ENCODE measurements at places on chromosomes 11 and 22. TPM values are rescaled to one million over a fixed set of nuclear protein-coding genes. Genes with fewer than 3 reads are reported as not detected.

- no peak for DNase-seq
Observed at GRCh38 chr11:114091516-114092397, 32.2 kb downstream of the ZBTB16 start.

- peak; percentile 79 for DNase-seq
Observed at GRCh38 chr22:45413368-45414211, at the start of the genes RIBC2 and SMC1B. Gene RIBC2 (plus strand): TSS chr22:45413693. CDS start chr22:45413887, 194 bp downstream. Gene SMC1B (minus strand): TSS chr22:45413599. CDS start chr22:45413567, 32 bp downstream.

- DNase-seq = no peak
Observed at GRCh38 chr11:44711113-44711786, 15.5 kb upstream of the TSPAN18 start.

DNA sequence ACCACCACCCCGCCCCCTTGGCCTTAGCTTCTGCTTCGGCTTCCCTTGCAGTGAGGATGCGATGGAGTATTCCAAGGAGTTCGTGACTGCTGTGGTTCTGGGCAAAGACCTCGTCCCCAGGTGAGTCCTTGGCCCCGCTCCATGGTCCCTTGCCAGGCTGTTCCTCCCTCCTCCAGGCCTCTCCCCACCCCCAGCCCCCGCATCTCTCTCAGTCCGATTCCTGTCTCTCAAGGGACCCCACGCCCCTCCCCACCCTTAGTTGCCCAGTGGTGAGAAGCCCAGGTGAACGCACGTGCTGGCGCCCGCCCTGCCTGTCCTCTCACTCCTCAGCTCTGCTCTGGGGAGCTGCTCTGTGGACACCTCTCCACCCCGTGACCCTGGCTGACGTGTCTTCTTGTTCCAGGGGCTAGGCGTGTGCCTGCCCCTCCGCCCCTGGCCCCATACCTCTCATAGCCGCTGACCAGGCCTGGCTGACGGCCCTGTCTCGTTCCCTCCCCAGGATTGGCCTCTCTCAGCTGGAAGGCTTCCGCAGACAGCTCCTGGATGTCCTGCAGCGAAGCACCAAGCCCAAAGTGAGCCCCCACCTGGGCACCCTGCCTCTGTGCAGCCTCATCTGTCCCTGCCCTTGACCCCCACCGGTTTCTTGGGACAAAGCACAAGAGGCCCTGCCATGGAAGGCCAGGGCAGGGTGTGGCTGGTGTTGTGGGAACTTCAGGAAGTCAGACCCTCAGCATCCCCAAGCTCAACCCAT lies 14.6 kb upstream of the MYRF start:
- DNase-seq = no peak

DNA sequence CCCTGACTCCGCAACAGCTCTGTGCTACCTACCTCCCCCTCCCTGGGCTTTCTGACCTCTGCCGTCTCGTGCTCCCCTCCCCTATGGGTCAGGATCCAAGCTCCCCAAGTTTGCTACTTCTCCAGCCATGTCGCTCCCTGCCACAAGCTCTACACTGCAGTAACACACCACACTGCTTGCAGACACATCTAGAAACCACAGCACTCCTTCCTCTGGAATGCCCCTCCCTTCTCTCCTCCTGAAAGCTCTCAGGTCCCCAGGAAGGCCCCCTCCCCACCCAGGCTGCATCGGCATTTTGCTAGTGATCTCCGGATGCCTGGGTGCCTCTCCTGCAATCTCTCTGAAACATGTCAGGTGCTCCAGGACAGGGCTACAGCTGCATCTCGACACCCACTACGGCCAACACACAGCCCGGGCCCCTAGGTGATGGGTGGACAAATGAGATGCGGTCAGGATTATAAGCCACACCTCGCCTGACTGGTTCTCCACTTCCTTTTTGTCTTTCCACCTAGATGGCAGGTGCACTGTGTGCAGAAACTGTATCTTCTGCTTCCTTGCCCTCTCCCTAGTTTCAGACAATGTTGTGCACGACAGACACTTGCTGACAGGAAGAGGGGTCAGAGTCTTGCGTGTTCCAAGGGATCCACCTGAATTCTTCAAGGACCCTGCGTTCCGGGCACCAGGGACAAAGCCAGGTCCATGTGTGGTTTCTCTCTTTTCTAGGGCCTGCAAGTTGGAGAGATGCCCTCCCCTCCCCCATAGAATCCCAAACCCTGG lies 22.9 kb downstream of the RPUSD4 start:
- DNase-seq = no peak

DNA sequence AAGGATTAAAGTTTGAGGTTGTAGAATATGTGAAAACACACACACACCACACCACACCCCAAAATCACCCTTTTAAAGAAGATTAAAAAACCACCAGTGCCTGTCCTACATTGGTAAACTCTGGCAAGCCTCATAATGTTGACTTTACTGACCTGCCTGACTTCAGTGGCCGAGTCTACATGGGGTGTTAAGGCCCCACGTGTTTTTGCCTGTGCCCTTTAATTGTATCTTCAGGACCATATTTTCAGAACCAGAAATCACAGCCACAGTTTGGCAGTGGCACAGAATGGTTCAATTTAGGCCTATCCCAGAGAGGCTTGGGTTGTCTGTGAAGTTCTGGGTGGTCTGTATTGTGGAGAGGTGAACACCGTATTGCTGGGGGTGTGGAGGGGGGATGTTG lies 33.4 kb downstream of the ZBTB16 start:
- no peak for DNase-seq

DNA sequence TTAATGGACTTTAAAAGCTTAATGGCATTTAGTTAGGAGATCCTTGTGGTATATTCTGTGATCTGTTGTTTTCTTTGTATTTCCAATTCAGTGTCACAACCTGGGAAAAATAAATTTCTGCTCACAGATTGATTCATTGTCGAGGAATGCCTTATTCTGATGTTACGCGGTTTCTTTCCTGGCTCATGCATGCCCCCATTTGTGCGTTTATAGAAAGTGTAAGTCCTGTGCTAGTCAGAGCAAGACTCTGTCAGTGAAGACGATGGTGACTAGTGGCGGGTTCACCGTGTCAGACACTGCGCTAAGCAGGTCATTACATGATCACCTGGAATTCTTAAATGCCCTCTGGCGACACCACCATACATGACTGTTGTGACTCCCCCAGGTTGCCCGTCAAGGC lies 169.4 kb downstream of the TBC1D22A start:
- no peak for DNase-seq

- no peak for DNase-seq
Observed at GRCh38 chr22:46465345-46465720, 72.1 kb downstream of the CELSR1 start.

DNA sequence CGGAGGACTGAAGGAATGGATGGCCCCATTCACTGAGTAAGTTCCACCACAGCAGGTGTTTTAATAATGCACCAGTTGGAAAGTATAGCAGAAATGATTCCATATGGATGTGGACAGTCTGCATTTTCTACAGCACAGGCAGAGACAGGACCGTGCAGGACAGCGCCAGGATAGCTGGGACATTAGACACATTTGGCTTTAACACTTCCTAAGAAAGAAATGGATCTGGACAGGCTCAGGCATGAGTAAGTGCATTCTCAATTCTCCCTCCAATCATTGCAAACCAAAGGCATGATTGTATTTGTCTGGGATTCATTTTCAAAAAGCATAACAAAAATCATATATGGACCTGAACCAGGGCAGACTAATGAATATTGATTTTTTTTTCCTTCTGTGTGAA lies 233.0 kb upstream of the POU2AF2 start:
- no peak for DNase-seq

- no peak for DNase-seq
Observed at GRCh38 chr11:81004576-81004975, 1563.7 kb upstream of the TENM4 start.

GRCh38 chr22:45581549-45582080 lies 78.9 kb downstream of the FBLN1 start:
- DNase-seq = no peak

DNA sequence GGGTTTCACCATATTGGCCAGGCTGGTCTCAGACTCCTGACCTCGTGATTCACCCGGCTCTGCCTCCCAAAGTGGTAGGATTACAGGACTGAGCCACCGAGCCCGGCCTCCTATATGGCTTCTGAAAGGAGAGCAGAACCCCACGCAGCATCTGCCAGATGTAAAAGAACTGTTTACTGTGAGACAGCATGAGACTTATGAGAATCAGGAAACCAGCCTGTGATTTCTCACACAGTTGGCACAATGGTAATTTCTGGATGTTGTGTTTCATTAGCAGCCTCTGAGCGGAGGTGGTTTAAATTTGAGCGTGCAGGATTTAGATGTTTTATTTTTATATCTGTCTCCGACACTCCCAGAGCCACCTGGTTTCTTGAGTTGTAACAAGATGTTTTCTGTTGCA lies 33.8 kb downstream of the CEP164 start:
- no peak for DNase-seq

GRCh38 chr11:85989746-85990145 lies 79.1 kb downstream of the PICALM start:
- DNase-seq = no peak

DNA sequence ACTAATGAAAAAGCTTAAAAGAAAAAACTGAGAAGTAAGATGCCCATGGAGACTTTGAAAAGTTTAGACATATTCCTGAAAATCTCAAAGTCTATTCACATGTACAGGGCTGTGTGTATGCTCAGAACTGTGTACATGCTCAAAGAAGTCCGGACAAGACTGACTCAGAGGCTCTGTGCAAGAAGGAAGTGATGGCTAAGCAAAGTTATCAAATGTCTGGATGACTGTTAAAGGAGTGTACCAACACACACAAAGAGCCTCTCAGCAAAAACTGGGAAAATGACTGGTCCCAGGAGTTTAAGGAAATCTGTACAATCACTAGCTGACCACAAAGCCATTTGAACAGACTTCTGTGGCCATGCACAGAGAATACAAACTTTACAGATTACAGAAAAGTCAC lies 33.1 kb upstream of the ARHGAP32 start:
- no peak for DNase-seq

GRCh38 chr11:72333661-72334060 lies 89.7 kb upstream of the PHOX2A start:
- no peak for DNase-seq

- DNase-seq = peak; percentile 39
Observed at GRCh38 chr11:57645689-57646085, 4.0 kb downstream of the YPEL4 start.

GRCh38 chr22:19765477-19766239 lies 5.1 kb downstream of the TBX1 start:
- no peak for DNase-seq

DNA sequence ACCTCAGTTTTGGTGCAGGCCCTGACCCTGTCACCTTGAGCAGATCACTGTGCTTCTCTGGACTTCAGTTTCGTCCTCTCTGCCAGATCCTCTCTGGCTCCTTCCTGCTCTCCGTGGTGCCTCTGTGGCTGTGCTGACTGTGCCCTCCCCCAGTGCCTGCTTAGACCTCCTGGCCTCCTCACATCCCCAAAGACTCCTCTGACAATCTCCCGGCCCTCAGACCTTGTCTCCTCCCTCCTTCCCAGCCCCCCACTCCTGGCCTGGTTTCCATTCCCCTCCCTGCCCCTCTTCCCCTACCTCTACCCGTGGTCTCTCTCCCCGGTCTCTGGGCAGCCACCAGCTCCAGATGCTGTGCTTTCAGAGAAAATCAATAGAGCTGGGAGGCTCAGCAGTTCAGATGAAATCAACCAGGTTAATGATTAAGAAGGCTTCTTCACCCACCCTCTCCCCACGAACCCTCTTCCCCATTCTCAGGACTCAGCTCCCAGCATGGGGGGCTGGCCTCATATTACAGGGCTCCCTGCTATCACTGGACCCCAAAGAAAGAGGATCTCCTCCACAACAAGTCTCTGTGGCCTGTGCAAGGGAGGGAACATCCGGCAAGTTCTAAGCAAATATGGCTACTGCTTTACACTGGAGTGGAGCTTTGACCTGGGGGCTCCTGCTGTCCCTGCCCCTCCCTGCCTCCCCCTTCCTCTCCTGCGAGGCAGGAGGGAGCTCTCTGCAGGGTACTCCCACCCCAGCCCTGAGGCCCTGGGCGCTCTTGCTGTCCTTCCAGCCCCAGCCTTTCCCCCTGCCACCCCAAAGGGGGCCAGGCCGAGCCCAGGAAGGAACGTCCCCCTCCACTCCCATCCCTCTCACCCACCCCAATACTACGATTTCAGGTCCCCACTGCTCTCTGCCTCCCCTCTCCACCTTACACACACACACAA lies 8.5 kb downstream of the BACE1-AS start:
- DNase-seq = no peak

- DNase-seq = no peak
Observed at GRCh38 chr11:29452146-29452545, 564.7 kb downstream of the KCNA4 start.

DNA sequence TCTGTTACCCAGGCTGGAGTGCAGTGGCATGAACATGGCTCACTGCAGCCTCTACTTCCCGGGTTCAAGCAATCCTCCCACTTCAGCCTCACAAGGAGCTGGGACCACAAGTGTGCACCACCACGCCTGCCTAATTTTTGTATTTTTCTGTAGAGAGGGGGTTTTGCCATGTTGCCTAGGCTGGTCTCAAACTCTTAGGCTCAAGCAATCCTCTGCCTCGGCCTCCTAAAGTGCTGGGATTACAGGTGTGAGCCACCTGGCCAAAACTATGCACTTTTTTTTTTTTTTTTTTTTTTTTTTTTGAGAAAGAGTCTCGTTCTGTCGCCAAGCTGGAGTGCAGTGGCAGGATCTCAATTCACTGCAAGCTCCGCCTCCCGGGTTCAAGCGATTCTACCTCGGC lies 12.4 kb upstream of the CLDN5 start:
- DNase-seq = no peak

DNA sequence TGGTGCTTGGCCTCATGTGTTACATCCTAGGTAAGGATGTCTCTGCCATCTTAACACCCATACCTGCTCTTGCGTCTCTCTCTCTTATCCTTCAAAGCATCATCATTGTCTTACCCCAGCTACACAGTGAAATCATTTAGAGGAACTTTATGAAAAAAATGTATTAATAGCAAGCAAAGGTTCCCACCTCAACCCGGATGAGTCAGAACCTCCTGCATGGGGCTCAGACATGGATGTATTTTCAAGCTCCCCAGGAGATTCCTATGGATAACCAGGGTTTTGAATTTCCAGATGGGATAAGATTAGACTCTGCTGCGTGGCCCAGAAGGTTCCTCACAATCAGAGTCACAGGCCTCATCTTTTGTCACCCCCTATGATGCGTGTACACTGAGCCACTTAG lies 89.1 kb upstream of the NNMT start:
- no peak for DNase-seq

GLYAT gene
- not detected for total RNA-seq

PHOX2A gene
- total RNA-seq = not detected

CCDC89 gene
- 0.77 TPM for total RNA-seq

SLC1A2 gene
- total RNA-seq = 2.9 TPM

LRRC10B gene
- total RNA-seq = 0.59 TPM

TRAPPC4 gene
- total RNA-seq = 47.2 TPM

TMEM134 gene
- total RNA-seq = 59.5 TPM

All from uterus (tissue), 4 donors.